GM23248 (cell line): ENCODE measurements at places on chromosomes 11 and 22. TPM values are rescaled to one million over a fixed set of nuclear protein-coding genes. Genes with fewer than 3 reads are reported as not detected.

GAL3ST1 gene
- not detected in 2 replicates for total RNA-seq

ANGPTL5 gene
- not detected in 2 replicates for total RNA-seq

YAP1 gene
- total RNA-seq, result 118 and 136 TPM in 2 replicates

TRIM64C gene
- not detected in 2 replicates for total RNA-seq

INPP5J gene
- 0.13 TPM in 1 of 2 replicates, not detected in the other for total RNA-seq

GRCh38 chr11:58526721-58527120 is 18.8 kb upstream of the OR5B21 start:
- DNase-seq, result no peak

- no peak for DNase-seq
Observed at GRCh38 chr11:130886704-130887103, 29.6 kb downstream of the SNX19 start.

GRCh38 chr11:86574493-86575207 is 97.8 kb downstream of the ME3 start:
- DNase-seq, result no peak

DNA sequence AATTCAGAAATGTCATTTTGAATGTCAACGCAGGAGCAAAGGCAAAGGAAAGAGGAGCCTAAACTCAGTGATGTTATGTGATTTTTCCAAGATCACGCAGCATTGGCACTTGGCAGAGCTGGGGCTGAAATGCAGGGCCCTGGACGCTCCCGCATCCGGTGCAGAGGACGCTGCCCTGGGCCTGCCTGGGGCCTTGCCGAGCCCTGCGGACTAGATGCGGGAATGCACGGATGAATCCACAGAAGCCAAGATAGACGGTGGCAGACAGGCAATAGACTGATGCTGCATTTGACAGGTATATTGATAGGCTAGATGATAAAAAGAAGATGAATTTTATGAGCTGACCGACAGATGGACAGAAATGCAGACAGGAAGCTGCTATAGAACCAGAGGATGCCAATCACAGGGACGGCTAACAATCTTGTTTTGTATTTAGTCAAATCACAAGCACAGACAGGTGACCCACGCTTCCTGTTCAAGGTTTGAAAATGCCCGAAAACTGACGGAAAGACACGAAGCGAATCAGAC is 696 bp upstream of the MARK2 start:
- DNase-seq, result no peak

- DNase-seq, result peak; percentile 76
Observed at GRCh38 chr11:23509023-23509422, 648.7 kb upstream of the CCDC179 start.

- DNase-seq, result peak; percentile 86
Observed at GRCh38 chr11:58334708-58335107, 24.2 kb downstream of the OR5B17 start.

DNA sequence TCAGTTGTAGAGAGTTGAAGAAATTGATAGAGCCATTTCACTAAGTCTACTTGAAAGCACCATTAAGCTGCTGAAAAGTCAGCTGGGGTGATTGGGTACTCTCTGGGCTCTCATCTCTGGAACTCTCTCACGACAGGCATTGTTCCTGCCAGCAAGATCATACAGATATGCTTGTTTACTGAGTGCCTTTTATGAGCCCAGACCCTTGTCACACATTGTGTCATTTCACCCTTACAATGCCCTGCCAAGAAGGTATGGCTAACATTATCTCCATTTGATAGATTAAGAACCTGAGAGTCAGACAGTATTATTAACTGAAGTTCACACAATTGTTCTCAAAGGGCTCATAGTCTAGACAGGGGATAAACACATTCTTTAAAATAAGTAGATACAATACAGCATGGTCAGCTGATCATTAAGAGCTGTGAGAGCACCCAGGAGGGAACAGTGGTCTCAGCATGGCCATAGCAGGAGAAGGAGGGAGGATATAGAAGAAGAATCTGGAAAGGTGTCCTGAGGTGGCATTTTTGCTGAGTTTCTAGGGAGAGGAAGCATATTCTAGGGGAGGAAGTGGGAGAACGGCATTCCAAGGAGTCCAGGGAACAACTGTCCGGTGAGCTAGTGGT is 580.5 kb downstream of the INSC start:
- DNase-seq, result no peak

- DNase-seq, result peak; percentile 70
Observed at GRCh38 chr11:27395556-27396258, 32.7 kb upstream of the CCDC34 start.

DNA sequence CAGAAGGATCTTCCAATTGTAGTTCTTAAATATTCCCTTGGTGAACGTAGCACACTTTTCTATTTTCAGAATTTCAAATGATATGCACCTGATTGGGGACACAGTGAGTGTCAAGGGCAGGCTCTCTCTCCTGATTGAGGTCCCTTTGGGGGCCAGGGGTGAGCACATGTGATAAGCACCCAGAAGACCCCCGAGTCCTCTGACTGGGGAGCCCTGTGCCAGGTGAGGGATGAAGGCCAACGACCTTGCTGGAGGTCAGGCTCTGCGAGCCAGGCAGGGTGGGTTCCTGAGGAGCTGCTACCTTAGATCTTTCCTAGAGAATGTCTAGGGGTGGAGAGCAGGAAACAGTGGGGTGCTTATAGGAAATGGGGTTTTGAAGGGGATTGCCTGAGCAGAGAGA is 1253.9 kb downstream of the BRD1 start:
- DNase-seq, result no peak

ZBTB16 gene
- not detected in 2 replicates for total RNA-seq

NXPE1 gene
- not detected in 2 replicates for total RNA-seq

DNA sequence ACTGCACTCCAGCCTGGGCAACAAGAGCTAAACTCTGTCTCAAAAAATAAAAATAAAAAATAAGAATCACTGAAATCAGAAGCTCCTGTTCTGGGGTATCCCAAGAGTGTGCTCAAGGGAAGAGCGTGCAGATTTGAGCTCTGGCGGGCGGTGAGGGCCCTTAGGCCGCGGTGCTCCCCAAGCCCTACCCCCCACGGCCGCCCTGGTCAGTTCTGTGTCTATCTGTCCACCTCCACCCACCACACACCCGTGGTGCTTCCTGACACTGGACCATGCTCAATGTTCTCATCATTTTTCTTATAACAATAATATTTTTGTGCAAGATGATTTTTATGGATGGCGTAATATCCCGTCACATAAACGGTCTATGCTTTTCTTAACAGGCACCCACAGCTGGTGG is 71.1 kb downstream of the RTL6 start:
- no peak for DNase-seq

DNA sequence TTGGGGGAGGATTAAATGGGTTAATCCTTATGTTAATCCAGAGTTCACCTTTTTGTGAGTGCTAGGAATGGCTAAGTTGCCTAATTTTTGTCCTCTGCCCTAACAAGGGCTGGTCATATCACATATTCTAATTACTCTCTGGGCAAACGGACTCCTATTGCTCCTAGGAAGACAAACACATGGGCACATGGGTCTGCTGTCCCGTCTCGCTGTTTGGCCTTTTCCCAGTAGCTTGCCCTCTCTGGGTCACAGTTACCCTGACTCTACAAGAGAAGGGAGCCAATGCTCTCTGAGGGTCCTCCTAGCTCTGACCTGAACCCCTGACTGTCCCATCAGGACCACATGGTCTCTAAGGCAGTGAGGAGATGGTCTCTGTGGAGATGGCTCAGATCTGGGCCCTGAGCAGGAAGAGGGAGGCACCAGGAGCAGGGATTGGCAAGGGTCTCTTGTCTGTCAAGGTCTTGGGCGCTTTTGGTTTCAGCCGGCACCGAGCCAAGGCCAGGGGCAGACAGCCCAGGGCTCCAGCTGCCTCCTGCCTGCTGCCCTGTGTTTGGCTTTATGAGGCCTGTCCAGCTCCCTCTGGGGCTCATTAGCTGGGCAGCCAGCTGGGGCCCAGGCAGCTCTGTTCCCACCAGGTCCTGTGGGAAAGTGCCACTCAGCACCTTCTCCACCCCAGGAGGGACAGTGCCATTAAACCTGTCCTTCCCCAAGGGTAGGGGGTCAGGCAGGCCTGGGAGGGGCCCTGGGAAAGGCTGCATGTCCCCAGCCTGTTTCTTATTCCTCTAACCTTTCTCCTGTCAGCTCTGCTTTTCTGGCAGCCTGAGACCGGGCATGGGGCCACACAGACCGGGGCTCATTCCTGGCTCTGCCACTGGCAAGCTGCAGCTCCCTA is 559.9 kb downstream of the MN1 start:
- DNase-seq, result peak; percentile 32
